ENCODE measurements at places on chromosomes 2 and 18.

GRCh38 chr18:42641996-42642395, 473.5 kb downstream of the RIT2 start:
- no peak for DNase-seq

GRCh38 chr2:190607657-190608357, 41.1 kb upstream of the NAB1 start:
- no peak for DNase-seq

GRCh38 chr2:218671097-218671653, 627 bp downstream of the RNF25 start:
- no peak for DNase-seq

DNA sequence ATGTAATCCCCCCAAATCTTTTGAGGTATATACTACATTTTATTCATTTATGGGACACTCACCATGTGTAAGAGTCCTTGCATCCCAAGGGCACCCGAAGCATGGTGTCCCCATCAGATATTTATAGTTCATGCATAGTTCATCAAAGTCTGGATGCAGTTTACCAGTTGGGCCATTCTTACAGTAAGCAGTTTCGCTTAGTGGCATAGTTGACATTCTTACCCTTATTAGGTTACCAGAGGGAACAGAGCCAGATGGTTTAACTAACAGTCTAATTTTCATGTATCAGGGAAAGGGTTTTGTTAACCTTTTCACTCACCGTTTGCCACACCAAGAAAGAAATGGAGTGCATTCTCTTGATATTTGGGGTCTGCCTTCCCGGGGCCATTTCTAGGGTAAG, 7.1 kb downstream of the ZNF407 start:
- DNase-seq = no peak

- DNase-seq = no peak
These were observed 88.9 kb upstream of the SLC35G4 start for GRCh38 chr18:11520536-11520935.

DNA sequence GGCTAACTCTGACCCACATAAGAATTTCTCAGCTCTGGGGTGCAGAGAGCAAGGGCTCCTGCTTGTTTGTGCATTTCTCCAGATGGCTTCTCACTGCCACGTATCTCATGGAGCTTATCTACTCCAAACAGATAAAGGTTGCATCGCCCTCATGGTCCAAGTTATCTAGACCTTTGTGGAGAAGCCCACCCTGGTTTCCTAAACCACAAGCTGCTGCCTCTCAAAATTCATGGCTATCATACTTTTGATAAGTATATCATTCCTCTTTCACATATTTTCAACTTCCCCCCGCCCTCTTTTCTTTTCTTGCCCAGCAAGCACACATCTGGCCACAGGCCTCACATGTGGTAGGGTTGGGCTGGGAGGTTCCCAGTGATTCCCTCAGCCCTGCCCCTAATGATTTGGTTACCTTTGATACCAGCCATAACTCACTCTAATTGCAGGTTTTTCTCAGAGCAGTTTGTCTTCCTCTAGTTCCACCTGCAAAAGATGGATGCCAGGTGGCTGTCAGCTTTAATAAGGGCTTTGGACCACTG, 146.0 kb downstream of the RHBDD1 start:
- DNase-seq = peak; percentile 41

GRCh38 chr2:149064856-149065630, 26.5 kb downstream of the LYPD6B start:
- DNase-seq = no peak
